ENCODE measurements at places on chromosomes 3 and 15.
A peak's percentile ranks its signal among the peaks of the same experiment; 100 is the strongest.

- DNase-seq, result no peak
These were observed 180.5 kb downstream of the APBA2 start for GRCh38 chr15:29066310-29066709.

GRCh38 chr15:101010781-101011180 is 91.6 kb downstream of the LRRK1 start:
- no peak for DNase-seq

GRCh38 chr15:69755551-69756310 is 303.1 kb downstream of the RPLP1 start:
- no peak for DNase-seq

- DNase-seq, result no peak
These were observed 202.5 kb upstream of the TLE3 start for GRCh38 chr15:70299931-70300869.

- peak; percentile 62 for DNase-seq
These were observed 33.2 kb downstream of the SLC25A26 start for GRCh38 chr3:66253790-66254620.

- no peak for DNase-seq
These were observed 12.6 kb upstream of the FRMD5 start for GRCh38 chr15:44207643-44208042.

- DNase-seq, result no peak
These were observed 19.3 kb upstream of the TTBK2 start for GRCh38 chr15:42939841-42940240.

DNA sequence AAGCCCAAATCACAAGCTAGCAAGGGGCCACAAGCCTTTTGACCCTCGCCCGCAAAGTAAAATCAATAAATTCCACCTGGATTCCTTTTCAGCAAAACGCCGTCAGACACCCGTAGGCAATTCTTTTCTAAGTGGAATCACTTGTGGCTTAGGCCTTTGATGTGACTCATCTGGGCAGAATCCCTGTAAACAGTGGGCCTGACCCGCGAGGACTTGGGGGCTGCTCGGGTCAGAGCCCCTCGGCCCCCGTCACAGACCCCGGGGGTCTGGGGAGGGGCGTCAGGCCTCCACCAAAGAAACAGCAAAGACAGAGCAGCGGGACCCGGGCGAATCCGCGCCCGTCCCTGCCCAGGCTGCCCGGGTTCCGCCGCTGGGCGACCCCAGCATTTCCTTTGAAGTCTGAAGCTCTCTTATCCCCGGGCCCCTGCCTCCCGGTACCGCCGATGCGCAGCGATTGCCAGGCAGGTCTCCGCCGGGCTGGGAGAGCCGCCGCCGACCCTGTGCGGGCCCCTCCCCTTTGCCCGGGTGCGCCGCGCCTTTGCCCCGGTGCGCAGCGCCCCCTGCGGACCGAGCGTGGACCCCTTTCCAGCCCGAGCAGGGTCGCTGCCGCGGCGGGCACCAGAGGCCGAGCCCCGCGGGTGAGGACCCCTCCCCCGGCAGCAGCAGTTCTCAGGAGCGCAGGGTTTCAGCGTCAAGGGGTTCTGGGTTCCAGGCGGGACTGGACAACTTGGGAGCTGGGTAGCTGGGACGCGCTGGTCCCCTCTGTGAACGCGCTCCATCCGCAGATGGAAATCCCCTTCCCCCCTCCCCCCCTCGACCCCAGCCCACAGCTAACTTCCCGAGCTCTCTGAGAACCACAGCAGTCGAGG is 178.3 kb downstream of the UACA start:
- no peak for DNase-seq
